ENCODE measurements at places on chromosomes 1 and 21. TPM values are rescaled to one million over a fixed set of nuclear protein-coding genes. Genes with fewer than 3 reads are reported as not detected.

DNA sequence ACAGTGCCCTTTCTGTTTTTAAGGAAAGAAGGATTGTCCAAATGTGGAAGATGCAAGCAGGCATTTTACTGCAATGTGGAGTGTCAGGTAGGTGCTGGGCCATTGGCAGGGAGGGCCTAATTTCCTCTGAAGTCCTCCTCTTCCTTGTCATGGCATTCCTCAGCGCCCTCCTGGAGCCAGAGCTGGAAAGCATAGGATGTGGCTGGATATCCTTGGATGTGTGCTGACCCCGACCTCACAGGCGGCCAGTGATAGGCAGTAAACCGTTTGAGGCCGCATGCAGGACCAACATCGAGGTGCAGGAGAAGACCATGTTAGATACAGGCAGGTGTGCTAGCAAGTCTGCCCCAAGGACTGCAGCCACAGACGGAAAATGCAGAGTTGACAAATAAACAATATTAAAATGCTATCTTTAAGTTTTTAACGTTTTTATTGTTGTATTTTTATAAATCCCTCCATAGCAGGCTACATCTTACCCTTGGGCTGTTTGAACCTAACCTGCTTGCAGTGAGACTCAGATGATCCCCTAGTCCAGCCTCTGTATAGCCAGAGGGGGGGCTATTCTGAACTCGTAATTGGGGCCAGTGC lies 24.3 kb downstream of the SMYD2 start:
- DNase-seq: no peak

DNA sequence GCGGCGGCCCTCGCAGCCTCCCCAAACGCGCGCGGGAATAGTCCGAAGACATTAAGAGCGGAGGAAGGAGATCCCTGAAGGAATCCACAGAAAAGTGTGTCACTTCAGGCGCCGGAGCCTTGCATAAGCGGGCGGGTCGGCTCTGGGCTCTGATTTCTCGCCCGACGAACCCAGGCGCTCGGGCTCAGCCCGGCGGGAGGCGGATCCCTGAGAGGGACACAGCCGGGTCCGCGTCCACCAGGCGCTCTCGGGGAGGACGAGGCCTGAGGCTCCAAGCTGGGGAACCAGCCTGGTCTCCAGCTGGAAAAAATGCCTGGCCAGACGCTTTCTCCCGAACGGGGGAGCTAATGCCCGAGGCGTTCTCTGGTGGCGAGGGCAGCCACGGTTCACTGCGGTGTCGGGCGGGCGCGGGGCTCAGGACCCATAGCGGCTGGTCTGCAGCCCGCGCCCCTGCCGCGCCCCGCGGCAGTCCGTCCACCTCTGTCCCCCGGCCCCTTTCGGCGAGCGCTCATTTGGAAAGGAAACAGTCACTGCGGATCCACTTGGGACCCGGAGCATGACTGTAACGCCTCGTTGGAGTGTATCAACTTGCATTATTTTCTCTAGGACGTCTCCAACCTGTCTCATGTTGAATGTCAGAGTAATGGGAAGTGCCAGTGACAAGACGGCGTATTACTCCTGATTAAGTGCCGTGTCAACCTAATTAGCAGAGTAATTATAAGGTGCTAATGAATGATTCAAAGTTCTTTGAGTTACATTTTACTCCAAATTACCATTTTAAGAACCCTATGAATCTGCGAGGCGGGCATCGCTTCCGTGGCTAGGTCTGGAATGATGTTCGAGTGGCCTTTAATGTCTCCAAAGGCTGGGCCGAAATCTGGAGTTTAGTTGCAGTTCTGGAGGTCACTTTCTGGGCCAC lies 1.6 kb upstream of the BARHL2 start:
- no peak for DNase-seq

GRCh38 chr1:10338611-10339010 lies 60.3 kb upstream of the PGD start:
- DNase-seq: no peak

GRCh38 chr1:66750577-66750976 lies 1.7 kb upstream of the DYNLT5 start:
- DNase-seq: no peak

GRCh38 chr1:221165839-221166500 lies 286.7 kb downstream of the HLX start:
- no peak for DNase-seq

DNA sequence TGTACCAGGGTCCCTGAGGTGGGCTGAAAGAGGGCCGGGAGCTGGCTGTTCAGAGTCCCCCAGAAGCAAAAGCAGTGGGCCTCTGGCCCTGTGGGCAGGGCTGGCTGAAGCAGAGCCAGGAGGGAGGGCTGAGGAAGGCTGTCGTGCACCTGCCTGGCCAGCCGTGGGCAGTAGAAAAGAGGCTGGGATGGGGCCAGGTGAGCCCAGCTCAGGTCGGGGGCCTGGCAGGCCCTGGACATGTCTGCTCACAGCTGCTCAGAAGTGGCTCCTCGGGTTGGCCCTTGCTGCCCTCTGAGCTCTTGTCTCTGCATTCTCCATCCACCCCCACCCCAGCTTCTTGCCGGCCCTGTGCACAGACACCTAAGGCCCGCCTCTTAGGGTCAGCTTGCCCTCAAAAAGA lies 60.0 kb downstream of the TCP10L start:
- DNase-seq: no peak

GRCh38 chr1:23081376-23081775 lies 62.1 kb downstream of the KDM1A start:
- no peak for DNase-seq

- DNase-seq: no peak
Measured at GRCh38 chr1:85417876-85418275, 47.1 kb downstream of the DDAH1 start.

- no peak for DNase-seq
Measured at GRCh38 chr1:101017448-101017847, 8.1 kb downstream of the DPH5 start.

DNA sequence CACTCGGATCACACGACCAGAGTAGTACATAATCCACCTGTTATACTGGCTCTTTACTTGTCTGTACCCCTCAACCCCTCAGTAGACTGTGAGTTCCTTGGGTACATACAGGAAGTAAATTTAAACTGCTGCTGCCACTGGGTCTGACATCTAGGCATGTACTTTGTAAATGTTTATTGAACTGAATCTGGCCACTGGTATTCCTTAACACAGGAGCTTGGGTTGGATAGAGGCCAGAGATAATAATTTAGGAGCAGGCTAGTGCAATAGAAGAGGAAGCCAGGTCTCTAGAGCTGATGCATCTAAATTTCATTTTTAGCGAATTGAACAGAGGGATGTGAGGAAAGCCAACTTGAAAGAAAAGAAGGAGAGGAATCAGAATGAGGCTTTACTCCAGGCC lies 12.4 kb downstream of the TTC4 start:
- DNase-seq: no peak

GRCh38 chr1:33361532-33362235 lies 40.8 kb upstream of the A3GALT2 start:
- DNase-seq: no peak

DNA sequence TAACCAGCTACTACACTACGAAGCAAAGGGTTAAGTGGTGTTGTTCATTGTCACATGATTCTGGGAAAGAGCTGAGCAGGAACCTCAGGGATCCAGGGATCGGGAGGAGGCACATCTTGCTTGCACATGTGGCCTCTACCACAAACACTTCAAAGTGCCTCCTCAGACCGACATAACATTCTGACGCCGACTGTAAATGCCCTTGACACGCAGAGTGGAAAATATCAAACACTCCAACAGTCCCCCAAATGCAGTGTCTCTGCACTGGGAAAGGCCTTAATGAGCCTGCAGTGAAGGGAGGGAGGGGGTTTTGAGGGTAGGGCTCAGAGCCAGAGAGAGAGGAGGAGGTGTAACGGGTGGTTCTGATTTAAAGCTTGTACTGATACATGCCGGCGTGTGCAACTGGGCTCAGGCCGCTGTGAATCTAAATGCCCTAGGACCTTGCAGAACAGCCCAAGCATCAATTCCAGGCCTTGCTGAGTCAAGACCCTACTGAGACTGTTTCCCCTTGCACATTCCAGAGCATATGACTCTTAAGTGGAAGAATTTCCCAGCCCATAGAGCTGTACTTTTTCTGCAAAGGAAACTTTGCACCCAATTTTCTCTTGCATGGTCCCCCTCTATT lies 163.7 kb downstream of the NTMT2 start:
- no peak for DNase-seq

- no peak for DNase-seq
Measured at GRCh38 chr1:173914366-173914871, 2.7 kb downstream of the SERPINC1 start.

DNA sequence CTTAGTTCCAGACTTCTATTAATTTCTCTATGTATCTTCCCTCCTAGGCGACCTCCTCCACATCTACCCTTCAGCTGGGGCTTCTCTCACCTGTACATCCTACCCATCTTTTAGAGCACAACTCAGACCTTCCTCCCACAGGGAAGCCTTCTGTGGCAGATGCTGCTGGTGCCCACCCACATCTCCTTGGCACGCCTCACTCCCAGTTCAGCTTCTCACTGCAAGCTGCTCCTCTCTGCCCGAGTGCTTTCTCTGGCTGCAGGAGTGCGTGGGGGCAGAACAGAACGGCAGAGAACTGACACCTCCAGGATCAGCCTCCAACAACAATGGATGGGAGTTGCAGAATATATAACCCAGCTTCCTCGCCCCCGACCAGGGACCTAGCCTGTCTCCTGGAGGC lies 36.5 kb downstream of the ZBTB18 start:
- no peak for DNase-seq

DNA sequence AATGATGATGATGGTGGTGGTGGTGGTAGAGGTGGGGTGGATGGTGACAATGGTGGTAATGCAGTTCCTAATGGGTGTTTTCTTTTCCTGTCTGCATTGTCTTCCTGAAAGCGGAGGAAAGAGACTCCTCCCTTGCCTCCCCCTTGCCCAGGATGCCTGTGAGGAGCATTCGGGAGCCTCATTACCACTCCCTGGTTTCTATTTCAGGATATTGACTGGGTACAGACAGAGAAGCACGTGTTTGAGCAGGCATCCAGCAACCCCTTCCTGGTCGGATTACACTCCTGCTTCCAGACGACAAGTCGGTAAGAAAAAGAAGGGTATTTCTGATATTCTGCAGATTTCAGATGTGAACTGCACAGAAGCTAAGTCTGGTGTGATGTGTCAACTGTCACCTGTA lies 38.8 kb downstream of the FAAP20 start:
- no peak for DNase-seq

DNA sequence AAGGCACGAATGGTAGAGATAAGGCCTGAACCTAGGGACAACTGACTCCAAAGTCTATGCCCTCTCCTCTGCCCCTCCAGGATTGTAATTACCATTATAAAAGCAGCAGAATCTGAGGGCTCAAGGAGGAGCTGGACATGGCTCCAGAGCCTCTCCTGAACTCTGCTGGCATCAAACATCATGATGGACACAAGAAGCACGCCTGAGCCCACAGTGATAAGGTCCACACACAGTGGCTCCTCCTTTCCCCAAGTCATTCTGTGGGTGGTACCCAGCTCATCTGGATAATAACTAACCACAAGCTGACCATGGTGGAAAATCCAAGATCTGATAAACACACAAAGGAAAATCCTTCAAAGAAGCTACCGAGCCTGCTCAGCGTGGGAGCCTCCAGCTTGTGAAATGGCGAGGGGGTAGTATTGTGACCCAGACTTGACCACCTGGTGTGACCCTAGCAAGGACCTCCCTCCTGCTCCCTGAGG lies 85.2 kb downstream of the HIVEP3 start:
- no peak for DNase-seq

GRCh38 chr1:157829210-157829609 lies 9.3 kb upstream of the FCRL1 start:
- DNase-seq: no peak

DNA sequence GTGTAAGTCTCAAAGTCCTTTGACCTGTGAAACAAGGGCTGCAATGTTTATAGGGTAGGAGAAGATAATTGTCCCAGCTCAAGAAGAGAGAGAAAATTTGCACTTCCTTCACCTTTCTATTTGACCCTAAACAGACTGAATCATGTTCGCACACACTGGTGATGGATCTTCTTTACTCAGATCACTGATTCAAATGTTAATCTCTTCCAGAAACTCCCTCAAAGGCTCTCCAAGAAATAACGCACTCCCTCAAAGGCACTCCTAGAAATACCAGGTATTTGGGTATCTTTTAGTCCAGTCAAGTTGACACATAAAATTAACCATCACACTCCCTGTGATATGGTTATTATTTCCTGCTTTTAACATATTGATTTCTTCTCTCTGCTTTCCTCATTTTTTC lies 30.5 kb upstream of the PTGS2 start:
- DNase-seq: no peak

DNA sequence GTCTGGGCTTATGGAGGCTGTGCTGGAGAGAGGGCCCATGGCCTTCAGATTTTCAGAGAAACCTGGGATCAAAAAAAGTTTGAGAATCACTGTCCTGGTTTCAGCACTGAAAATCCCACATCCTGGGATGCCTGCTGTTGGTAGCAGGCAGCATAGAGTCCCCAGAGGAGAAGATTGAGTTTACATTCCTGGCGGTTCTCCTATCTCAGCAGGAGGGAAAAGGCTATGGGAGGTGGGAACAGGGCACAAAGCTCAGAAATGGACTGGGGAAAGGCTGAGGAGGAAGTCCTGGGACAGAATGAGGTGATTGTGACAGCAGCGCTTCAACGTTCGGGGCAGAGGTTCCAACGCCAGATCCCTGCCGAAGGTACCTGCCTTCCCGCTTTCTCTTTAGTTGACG lies 103.4 kb downstream of the ETS2 start:
- no peak for DNase-seq

GRCh38 chr1:77103486-77103885 lies 115.7 kb downstream of the PIGK start:
- DNase-seq: no peak

GRCh38 chr1:6105763-6106162 lies 60.1 kb downstream of the KCNAB2 start:
- DNase-seq: no peak

- peak; percentile 70 for DNase-seq
Measured at GRCh38 chr21:42818328-42818749, 61.0 kb downstream of the WDR4 start.

DNA sequence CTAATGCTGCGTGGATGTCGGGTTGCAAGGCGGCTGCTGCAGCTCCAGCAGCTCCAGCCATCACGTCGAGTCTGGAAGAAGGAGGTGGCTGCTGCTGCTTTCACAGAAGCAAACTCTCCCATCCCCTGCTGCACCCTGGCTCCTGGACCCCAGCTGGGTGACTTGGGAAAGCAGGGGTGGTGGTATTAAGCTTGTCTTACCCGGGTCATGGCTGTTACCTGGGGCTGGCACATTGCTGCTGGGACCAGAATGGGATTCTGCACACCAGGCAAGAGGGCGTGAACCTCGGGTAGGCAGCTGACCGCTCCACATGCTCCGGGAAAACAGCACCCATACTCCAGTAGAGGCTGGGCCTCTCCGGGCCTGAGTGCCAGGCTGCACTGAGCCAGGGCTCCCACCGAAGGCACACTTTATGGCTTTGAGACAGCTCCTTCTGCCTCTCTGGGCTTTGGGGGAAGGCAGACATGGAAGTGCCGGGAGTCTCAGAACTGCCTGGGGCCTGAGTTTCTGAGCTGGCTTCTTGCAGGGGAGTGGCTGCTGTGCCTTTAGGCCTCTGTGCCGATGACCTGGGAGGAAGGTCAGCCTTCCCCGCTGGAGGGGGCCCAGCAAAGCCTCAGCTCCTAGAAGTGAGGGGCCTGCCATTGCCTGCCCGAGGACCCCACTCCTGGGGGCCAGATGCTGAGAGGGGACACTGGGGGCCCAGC lies 1.2 kb downstream of the SMIM1 start:
- no peak for DNase-seq

- no peak for DNase-seq
Measured at GRCh38 chr21:46518983-46519583, 60.4 kb downstream of the DIP2A start.

The HIVEP3 gene
- total RNA-seq: 5.4 TPM

The LCE6A gene
- total RNA-seq: not detected

The EPS8L3 gene
- not detected for total RNA-seq

The CFAP141 gene
- not detected for total RNA-seq

The NUCKS1 gene
- total RNA-seq: 80.6 TPM

The S100A3 gene
- total RNA-seq: not detected

The FAM131C gene
- not detected for total RNA-seq

Data from CD4-positive, alpha-beta T cell (primary cell).